ENCODE measurements at places on chromosomes 11 and 22. TPM values are rescaled to one million over a fixed set of nuclear protein-coding genes. Genes with fewer than 3 reads are reported as not detected.

DNA sequence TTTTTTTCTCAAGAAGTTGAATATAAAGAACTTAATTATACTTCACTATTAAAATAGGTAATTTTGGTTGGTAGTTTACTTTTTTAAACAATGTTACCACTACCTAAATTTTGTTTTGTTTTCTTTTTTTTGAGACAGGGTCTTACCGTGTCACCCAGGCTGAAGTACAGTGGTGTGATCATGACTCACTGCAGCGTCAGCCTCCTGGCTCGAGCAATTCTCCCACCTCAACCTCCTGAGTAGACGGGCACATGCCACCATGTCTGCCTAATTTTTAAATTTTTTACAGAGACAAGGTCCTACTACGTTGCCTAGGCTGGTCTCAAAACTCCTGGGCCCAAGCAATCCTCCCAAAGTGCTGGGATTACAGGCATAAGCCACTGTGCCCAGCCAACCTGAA, 17.6 kb downstream of the SPCS2 start:
- no peak for DNase-seq

GRCh38 chr22:41198027-41198580, 7.0 kb upstream of the L3MBTL2 start:
- no peak for DNase-seq

GRCh38 chr11:63673579-63673978, 2.4 kb upstream of the ATL3 start:
- no peak for DNase-seq

Gene C22orf42
- not detected for total RNA-seq

Gene CBLIF
- total RNA-seq, result not detected

DNA sequence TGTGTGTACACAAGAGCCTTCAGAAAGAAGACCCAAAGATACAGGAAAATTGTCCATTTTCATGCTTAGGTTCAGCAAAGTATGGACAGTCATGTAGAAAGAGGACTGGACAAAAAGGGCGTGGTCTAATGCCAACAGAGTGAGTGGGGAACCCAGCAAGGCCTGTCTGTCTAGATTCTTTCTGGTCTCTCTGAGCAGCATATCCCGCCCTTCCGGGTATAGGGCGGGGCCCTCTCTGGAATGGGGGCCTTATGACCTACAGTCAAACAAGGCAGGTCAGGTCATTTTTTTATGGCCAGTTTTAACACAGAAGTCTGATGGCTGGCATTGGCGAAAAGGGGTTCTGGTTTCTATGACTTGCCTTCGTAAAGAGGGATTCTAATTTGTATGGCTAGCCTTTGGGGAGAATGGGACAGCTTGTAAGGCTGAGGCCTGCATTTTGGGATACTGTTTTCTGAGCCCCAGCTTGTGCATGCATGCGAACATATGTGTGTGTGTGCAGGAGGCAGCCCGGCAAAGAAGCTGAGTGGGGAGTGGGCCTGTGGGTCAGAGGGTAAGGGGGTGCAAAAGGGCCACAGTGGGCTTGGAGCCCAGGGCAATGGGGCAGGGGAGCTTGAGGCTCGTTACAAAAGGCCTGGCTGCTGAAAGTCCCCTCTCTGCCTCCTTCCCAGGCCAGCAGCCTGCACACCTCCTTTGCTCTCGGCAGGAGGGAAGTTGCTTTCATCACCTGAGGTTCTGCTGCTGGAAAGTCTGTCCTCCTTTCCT, 130.5 kb upstream of the B3GAT1 start:
- DNase-seq, result no peak

DNA sequence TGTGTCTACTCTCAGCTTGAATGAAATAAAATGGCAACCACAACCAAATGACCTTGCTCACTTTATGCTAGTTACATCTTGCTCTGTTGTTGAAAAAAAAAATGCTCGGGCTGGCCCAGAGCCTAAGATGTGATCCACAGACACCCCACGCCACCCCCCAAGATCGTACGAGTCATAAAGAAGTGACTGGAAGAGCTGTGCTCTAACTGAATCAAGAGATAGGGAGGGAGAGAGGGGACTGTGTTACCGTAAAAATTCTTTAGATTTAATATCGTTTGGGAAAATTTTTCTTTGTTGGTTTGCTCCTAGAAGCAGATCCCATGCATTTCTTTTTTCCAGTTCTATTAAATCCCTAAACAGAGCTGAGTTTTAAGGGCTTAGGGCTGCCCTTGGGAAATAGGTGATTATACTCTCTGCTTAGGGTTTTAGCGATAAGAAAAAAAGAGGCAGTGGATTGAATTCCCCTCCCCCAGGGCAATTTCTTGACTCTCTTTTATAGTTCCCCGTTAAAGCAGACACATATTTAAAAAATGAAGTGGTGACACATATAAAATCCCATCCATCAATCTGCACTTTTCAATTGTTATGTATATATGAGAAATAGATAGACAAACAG, 14.5 kb downstream of the MAML2 start:
- no peak for DNase-seq

Gene ROBO4
- 11.9 TPM for total RNA-seq

DNA sequence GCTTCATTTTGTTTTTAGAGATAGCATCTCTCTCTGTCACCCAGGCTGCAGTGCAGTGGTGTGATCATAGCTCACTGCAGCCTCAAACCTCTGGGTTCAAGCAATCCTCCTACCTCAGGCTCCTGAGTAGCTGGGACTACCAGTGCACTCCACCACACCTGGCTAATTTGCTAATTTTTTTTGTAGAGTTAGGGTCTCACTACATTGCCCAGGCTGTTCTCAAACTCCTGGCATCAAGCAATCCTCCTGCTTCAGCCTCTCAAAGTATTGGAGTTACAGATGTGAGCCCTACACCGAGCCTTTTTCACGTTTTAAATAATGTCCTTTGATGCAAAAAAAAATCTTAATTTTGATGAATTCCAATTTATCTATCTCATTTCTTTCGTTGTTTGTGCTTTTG, 75.4 kb upstream of the LINC01488 start:
- DNase-seq, result no peak

DNA sequence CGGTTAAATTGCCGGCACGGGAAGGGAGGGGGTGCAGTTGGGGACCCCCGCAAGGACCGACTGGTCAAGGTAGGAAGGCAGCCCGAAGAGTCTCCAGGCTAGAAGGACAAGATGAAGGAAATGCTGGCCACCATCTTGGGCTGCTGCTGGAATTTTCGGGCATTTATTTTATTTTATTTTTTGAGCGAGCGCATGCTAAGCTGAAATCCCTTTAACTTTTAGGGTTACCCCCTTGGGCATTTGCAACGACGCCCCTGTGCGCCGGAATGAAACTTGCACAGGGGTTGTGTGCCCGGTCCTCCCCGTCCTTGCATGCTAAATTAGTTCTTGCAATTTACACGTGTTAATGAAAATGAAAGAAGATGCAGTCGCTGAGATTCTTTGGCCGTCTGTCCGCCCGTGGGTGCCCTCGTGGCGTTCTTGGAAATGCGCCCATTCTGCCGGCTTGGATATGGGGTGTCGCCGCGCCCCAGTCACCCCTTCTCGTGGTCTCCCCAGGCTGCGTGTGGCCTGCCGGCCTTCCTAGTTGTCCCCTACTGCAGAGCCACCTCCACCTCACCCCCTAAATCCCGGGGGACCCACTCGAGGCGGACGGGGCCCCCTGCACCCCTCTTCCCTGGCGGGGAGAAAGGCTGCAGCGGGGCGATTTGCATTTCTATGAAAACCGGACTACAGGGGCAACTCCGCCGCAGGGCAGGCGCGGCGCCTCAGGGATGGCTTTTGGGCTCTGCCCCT, 529 bp upstream of the CCND1 start:
- no peak for DNase-seq

Gene GDPD4
- total RNA-seq, result not detected

- no peak for DNase-seq
These were observed 37.9 kb downstream of the SWAP70 start for GRCh38 chr11:9701799-9702198.

DNA sequence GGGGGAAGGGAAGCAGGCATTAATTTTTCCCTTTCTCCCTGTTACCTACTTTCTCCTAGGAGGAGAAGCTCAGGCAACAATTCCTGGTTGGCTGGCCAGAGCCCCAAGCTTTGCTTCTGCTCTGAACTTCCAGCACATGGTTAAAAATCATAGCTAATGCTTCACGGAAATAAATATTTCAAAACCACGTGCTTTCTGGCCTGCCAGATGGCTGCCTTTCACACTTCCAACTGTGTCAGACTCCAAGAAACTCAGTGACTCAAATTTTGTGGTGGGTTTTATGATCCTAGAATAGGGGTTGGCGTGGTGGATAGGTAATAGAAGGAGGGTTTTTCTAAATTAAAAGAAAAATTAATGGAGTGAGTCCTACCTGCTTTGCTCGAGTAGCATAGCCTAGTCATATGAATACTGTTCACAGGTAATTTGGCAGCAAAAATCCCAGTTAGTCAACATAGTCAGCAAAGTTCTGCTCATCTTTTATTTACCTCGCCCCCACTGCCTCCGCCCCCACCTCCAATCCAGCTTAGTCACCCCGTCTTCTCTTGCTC, 58.6 kb downstream of the SC5D start:
- DNase-seq, result no peak

Gene NCAPH2
- 39.5 TPM for total RNA-seq

Gene LRRC10B
- 0.76 TPM for total RNA-seq

GRCh38 chr11:11163236-11163635, 189.8 kb downstream of the CSNK2A3 start:
- DNase-seq, result no peak

DNA sequence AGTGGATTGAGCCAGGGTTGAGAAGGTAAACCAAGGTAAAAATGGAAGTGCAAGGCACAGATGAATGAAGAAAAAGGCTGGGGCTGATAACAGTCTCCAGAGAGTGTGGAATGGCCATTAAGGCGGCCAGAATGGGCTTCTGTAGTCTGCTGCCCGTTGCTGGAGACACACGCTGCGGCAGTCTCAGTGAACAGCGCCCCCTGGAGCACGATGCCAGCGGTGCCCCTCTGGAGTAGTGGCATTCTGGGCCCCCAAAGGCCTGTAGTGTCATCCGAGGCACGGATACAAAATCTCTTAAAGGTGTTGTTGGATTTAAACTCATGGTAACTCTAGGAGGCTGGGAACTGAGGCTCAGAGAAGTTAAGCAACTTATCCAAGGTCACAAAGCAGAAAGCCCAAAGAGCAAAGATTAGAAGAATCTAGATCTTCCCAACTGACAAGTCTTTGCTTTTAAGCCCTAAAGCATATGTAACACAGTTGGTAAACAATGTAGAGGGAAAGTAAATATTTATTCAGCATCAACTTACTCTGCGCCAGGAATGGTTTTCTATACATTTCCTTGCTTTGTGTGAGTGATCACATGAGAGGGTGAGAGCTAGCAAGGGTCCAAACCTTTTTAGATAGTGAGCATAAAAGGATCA, 18.2 kb downstream of the KCNJ1 start:
- DNase-seq, result no peak

DNA sequence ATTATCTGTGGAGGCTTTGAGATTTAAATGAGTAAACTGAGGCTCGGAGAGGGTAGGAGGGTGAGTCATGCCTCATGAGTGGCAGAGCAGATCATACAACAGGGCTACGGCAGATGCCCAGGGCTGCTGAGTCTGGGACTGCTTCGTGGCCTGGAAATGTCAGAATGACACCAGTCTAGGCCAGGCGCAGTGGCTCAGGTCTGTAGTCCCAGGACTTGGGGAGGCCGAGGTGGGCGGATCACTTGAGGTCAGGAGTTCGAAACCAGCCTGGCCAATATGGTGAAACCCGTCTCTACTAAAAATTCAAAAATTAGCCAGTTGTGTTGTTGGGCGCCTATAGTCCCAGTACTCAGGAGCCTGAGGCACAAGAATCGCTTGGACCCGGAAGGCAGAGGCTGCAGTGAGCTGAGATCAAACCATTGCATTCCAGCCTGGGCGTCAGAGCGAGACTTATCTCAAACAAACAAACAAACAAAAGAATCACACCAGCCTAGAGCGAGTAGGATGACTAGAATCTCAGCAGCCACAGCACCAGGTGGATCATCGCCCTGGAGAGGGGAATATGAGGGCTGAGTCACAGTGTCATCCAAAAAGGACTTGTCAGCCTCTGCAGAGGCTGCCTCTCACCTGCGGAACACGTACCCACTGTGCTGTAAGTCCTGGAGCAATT, 48.6 kb upstream of the ADA2 start:
- no peak for DNase-seq

Gene BEST1
- total RNA-seq, result 0.56 TPM

- DNase-seq, result no peak
These were observed 9.2 kb upstream of the NOX4 start for GRCh38 chr11:89500336-89500735.

DNA sequence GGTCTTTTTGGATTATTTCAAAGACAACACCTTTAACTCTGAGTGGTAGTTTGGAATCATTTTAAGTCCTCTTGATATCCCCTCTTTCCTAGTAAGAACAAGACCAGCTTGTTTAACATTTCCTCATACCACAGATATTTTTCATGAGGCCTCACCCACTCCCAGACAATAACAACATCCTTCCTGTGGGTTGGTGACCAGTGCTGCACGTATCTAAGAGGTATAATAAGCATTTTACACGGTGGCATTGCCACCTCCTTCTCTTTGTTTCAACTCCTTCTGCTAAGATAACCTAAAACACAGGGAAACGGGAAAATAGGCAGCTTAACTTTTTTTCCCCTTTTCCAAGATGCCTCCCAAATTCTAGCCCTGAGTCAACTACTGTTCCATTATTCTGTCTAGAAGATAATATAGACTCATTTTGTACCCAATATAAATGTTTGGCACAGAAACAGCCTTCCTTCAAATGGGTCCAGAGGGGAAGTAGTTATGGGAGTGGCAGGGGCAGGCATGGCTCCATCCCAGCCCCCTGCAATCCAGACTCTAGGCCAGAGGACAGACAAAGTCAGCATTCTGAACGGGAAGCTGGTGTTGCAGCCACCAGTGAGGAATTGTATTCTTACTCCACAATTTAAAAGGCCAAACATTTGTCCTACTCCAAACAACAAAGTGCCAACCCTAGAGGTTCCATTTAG, 28.5 kb downstream of the MAML2 start:
- DNase-seq, result no peak

GRCh38 chr11:41058138-41058537, 401.3 kb downstream of the LRRC4C start:
- DNase-seq, result no peak

- no peak for DNase-seq
These were observed 101.7 kb downstream of the CWC15 start for GRCh38 chr11:94871491-94872185.

DNA sequence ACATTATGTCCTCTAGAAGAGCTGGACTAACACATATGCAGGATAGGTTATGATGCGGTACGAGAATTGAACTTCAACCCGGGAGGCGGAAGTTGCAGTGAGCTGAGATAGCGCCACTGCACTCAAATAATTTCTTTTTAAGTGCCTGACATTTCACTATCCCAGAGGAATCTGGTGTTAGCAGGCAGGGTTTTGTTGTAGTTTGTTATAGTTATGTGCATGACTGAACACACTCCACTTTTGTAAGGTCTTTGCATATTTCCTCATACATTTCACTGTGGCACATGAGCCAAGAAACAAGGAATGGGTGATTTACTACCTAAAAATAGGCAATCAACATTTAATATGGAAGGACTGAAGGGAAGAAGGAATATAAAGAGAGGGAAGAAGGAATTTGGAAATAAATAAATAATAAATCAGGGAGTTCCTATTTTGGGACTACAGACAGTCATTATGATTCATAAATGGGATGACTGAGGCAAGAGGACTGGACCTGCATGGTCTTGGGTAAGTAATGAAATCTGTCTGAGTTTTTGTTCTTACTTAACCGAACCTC, 8.7 kb upstream of the HIPK3 start:
- DNase-seq, result no peak

Gene PLEKHA7
- 129 TPM for total RNA-seq

GRCh38 chr22:33104147-33104854, 46.1 kb upstream of the SYN3 start:
- DNase-seq, result no peak
